ENCODE measurements at places on chromosomes 3 and 15.
A peak's percentile ranks its signal among the peaks of the same experiment; 100 is the strongest.

- DNase-seq, result peak; percentile 35
Measured at GRCh38 chr3:130480736-130481135, 36.2 kb upstream of the COL6A6 start.

GRCh38 chr3:167289435-167289834, 90.7 kb downstream of the ZBBX start:
- DNase-seq, result no peak

DNA sequence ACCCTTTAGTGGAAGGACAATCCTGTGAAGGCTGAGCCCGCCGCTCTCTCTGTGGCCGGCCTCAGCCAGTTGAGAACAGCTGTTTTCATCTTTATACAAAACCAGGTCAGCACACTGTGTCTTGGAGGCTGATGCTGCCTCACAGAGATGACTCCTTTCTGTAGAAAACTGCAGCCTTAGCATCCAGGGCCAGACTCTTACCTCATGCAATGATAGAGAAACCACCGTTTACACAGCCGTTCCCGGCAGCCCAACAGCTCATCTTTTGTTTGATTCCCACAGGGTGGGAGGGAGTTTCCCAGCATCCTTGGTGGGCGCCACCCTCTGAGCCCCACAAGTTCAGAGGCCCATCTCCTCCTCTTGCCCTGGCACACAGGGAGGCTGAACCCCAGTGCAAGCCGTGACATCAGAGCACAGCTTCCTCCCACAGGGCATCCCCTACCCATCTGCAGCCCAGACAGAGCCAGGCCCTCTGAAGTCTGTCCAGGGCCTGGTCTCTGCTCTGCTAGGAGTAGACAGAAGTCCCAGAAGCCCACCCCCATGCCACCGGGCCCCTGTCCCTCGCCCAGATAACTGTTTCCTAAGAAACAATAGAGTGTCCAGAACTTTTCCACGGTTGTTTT, 105.0 kb downstream of the LRRK1 start:
- DNase-seq, result no peak

DNA sequence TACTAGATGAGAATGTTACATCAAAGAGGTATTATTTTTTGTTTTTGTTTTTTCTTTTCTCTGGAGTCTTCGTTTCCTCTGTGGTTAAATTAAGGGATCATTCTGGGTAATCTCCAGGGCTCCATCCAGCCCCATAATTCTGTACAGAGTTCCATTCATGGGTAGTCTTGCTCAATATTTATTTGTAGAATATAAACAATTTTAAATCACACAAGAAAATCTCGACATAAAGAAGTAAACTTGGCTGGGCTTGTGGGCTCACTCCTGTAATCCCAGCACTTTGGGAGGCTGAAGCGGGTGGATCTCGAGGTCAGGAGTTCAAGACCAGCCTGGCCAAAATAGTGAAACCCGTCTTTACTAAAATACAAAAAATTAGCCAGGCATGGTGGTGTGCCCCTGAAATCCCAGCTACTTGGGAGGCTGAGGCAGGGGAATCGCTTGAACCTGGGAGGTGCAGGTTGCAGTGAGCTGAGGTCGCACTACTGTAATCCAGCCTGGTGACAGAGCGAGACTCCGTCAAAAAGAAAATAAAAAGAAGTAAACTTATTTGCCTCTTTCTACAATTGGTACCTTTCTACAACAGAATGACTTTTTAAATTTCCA, 166.8 kb upstream of the TGFBR2 start:
- no peak for DNase-seq

DNA sequence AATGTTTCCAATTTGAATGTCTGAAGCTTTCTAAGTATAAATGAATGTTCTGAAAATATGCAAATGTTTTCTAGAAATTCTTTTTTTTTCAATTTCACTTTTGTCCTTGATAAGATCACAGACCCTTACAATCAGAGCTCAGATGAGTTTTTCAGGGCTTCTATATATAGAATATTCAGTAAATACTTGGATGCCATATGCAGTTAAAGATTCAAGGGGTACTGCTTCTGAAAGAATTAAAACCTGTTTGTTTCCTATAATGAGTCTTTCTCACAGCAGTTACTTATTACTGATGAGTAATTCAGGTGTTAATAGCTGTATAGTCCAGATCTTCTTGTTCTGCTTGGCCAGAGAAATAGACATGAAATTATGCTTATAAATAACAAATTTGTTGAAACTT, 812.6 kb downstream of the ZPLD1 start:
- no peak for DNase-seq

DNA sequence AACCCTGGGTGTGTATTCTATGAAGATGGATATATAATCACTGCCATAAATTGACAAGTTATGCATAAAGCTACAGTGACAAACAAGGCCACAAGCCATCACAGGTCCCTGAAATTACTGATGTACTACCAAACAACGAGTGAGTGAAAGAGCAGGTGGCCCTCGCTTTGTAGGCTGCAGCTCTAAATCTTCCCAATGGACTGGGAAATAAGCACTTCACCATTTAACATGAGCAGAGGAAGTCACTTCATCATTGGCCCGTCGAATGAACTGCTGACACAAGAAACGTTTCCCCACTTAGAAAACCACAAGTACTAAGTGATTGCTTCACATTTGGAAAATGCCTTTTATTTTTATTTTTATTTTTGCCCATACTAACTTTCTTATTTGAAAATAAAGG, 218.0 kb downstream of the ZNF385D start:
- DNase-seq, result no peak

DNA sequence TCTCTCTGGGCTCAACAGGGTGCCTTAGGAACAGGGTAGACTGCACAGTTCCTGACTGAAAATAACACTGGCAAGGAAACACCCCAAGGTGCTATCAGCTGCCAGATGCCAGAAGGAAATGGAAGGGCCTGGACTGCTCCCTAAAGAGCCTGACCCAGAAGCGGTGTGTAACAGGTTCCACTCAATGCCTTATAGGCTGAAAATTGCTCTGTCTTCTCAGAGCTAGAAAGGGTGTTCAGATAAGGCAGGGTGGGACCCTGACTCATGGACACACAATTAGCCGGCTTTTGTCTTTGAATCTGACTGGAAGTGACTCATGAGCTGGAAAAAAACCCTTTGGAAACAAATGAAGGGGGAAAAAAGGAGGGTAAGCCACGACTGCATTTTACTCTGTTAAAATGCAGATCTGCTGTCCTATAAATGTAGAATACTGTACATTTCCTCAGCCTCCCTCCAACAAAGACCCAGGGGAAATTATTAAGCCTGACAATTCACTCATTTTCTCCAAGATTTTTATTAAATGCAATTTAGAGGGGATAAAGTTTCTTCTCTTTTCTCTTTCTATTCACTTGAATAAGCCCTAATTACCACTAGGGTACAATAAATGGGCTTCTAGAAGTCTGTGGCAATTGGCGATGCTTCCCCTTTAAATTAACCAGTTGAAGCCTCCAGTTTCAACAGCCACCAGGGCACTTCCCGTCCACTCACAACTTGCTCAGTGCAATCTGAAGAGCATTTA, 160.2 kb upstream of the TBL1XR1 start:
- DNase-seq, result peak; percentile 95

DNA sequence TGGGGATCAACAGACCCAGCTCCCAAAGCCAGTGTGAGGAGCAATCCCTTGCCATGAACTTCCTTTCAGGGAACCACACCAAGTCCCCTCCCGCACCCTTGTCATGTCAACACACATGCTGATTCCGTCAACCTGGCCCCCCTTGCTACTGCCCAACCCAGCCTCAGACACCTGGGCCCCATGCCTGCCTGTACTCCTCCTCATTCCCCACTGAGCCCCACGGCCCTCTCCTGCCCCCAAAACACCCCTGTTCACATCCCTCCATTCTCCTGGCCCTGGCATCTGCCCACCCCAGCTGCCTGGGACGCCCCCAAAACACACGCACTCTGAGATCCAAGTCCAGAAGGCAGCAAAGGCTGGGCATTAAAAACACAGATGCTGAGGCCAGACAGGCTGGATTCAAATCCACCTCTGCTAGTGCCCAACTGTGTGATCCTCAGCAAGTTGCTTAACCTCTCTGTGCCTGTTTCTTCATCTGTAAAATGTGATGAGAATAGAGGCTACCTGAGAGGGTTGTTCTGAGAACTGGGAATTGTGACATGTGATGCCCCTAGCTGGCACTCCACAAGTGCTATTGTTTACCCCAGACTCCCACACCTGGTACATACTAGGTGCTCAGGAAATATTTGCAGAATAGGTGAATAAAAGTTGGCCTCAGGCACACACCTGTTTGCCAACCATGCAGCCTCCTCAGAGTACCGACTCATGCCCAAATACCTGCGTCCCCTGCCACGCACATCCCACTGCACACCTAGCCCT, 2.3 kb downstream of the PLXND1 start:
- no peak for DNase-seq

DNA sequence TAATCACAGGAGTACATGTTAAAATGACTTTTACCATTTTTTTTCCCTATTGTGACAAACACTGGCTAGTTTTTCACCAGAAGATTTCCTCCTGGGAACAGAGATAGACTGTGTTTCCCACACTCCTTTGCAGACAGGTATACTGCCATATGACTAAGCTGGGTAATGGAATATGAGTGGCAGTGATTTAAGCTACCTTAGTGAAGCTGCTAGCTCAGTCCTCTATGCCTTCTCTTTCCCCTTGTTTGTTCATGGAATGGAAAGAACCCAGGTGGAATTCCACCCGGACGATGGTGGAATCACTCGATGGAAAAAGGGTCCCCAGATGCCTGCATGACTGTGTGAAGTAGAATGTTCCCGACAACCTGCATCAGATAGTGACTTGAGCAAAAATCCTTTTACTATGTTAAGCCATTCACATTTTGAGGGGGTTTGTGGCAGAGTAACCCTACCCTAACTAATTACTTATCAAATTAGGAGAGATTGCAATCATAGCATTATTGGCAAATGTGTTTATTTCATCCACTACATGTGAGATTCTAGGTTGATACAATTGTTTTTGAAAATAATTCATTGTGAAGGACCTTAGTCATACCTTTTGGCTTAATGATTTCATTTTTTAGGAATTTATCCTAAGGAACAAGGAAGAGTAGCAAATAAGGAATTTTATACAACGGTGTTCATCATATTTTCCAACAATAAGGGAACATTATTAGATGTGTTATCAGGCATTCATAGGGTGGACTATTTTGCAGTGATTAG, 16.5 kb downstream of the THSD4 start:
- peak; percentile 67 for DNase-seq

DNA sequence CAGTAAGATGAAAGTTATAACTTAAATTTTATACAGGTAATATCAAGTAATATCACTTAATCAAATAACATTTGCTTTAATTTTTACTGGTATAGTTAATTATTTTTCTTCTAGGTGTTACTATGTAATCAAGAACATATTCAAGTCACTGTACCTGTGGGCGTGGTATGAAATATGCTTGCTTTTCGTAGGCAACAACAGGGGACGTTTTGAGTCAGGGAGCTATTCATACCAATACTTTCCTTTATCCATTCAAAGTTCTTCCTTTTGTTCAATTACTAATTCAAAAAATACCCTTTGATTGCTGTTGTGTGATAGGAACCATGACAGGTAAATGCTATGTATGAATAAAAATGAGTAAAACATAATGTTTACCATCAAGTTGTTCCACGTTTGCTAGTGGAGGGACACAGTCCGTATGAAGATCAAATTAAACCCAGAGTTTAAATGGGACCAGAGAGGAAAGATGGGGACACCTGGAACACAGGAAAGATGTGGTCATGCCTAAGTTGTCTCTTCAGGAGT, 654.0 kb upstream of the KCNMB2 start:
- no peak for DNase-seq

DNA sequence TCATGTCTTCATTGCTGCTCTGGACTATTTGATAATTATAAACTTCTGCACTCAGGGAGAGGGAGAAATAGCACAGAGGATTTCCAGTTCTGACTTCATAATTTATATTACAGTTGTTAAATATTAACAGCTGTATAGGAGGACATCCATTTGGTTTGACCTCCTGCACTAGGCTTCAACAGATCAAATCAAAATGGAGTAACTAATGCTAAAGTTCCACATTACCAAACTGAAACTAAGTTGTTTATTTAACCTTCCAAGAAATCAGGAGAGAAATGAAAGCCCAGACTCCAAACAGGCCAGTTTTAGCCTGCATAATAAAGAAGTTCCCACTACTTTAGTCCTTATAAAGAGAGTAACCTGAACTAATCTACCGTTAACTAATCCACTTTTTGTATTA, 4.6 kb downstream of the PLSCR2 start:
- DNase-seq, result peak; percentile 30

DNA sequence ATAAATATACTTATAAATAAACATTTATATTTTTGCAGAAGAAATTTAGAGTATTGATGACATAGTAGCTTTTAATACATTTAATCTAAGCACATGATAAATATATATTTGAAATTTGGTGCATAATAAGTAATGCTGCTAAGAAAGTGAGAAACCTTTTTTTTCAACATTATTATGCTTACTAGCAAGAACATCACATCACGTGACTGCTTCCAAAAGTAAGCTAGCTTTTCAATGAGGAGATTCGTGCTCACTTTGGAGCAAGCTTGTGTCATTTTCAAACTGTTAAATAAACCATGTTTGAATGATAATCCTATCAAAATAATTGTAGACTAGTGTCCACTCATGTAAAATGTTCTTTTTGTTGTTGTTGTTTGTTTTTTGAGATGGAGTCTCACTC, 109.0 kb upstream of the SLC4A7 start:
- DNase-seq, result no peak

DNA sequence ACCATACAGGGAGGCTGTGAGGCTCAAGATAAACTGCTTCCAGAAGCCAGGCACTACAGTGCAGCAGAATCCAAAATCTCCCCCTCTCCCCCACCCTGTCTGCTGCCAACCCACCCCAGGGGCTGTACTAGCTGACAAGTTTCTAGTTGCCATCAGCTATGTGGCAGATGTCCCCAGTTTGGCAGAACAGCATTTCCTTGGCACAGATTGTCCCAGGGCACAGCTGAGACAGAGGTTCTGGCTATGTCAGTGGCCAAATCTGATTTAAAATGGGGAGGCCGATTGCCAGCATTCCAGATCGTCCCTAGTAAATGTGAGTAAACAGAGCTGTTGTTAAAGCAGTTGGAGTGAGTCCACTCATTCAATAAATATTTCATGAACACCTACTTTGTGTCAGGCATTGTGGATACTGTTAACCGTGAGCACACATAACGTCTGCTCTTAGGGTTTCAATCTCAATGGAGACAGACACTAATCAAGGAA, 28.0 kb upstream of the CCDC174 start:
- DNase-seq, result no peak

- peak; percentile 38 for DNase-seq
Measured at GRCh38 chr15:70559265-70560239, 203.8 kb downstream of the UACA start.

DNA sequence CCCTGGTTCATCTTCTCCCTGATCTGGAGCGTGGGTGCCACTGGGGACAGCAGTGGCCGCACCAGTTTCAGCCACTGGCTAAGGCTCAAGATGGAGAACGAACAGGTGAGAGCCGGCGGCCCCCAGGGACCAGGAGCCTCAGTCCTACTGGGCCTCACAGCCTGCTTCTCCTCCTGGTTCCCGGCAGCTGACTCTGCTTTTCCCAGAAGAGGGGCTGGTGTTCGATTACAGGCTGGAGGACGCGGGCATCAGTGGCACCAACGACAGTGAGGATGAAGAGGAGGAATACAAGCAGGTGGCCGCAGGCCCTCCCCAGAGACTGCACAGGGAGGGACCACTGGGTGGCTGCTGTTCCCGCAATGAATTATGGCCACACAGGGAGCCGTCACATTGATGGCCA, 54.4 kb downstream of the DNAH1 start:
- no peak for DNase-seq

Measured in kidney tubule cell (primary cell).